ENCODE measurements at places on chromosomes 13 and 19.

DNA sequence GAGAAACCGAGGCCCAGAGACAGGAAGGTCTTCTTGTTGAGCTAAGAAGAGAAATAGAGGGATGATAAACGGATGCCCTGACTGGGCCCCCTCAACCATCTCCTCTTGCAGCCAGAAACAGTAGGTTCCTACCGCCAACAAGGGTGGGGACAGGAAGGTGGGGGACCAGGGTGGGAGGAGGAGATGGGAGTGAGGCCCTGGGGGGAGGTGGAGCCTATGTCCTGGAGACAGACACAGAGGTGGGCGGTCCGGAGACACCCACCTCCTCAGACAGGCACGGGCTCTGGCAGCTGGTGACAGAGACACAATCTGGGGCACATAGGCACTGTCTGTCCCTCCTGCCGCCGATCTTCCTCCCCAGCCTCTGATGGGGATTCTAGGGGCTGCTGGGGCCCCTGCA lies 16.9 kb downstream of the GADD45B start:
- DNase-seq = no peak

DNA sequence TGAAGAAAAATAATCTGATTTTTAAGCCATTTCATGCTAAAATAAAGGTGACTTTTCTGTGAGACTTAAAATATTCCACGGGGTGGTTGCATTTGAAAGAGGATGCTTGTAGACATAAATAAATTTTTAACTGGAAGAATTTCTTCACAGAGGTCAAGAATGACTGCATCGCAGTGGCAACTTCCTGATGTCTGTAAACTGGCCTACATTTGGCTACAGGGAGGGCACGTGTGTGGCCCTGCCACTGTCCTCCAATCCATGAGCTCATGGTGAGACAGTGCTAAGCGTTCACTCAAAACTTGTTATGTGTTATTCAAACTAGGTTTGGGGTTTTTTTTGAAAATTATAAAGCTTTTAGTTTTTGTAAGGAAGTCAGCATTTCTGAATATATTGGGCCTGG lies 1089.3 kb downstream of the EFNB2 start:
- DNase-seq = no peak

GRCh38 chr19:45497791-45498190 lies 452 bp upstream of the PPM1N start:
- DNase-seq = no peak

DNA sequence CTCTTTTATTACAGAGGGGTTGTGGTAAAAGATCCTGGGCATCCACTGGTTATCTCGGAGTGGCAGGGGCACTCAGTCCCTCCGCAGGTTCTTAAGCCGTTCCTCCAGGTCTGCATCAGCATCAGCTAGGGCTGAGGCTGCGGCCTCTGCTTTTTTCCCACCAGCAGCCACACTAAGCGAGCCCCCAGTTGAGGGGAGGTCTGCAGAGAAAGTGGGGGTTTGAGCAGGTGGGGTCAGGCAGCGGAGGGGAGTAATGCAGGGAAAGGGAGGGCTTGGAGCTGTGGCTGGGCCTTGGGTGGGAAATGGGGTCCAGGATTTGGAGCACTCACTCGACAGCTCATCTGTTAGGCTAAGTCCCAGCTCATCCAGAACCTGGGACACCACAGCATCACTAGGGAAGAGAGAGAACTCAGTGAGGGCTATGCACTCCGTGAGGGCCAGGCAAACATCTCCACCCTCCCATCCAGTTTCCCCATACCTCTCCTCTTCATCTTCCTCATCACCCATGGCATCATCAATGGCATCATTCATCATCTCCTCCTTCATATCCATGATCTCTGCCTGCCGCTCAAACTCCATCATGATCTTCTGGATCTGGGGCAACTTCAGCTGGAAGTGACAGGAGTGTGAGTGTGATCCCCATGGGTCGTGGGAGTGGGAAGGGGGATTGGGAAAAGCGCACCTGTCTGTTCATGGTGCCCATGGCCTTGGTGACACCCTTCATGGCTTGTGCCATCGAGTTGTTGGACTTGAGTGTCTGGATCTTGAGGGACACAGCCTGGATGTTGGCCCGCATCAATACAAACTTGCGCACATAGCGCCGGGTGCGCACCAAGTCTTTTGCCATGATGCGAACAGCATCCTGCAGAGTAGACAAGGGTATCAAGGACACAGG lies 3.1 kb downstream of the CHMP2A start:
- no peak for DNase-seq

DNA sequence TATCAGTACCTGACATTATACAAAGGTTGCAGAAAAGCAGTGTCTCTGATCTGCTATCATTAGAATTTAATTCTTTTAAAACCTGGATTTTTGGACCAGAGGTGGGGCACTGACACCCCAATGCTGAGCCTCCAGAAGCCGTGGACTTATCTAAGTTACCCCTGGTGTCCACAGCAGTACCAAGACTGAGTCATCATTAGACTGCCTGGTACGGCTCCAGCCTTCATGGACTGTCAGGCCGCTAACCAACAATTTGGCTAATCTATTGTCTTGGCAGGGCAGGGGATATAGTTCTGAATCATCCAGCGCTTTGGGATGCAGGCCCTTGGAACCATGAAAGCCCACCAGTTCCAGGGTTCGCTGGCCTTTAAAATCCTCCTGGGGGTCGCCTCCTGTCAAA lies 78.3 kb downstream of the TSHZ3 start:
- DNase-seq = no peak

GRCh38 chr13:46526100-46526735 lies 26.8 kb upstream of the LRCH1 start:
- no peak for DNase-seq

DNA sequence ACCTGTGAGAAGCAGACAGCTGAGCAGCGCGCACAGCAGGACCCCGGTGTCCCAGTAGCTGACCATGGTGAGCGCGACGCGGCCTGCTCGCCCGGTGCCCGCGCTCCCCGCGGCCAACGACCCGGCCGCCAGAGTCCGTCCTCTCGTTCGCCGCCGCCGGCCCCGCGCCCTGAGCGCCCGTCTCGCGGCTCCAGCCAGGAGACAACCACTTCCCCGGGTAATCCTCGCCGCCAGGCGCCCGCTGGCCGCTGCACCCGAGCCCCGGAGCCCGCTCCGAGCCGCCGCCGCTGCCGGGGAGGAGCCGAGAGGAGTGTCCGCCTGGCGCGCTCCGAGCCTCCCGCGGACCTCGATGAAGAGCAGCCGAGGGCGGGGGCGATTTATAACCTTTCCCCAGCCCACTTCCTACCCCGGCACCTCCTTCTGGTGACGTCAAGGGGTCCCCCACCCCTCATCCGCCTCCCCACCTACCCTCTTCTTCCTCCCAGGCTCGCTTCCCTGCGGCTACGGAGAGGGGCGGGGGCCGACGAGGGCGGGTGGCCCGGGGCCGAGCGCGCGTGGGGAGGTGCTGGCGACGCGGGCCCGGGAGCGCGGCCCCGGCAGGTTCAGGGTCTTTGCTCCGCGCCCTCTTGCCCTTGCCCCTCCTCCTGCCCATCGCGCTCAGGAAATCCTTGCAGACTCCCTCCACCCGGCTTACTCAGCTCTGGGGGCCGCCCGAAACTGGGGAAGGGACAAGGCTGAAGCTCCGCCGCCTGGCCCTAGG lies at the start of gene FLT1:
Gene FLT1 (minus strand): TSS at position 351 of the 760 bp plus-strand sequence. CDS start 285 bp downstream, at position 66.
- no peak for DNase-seq

GRCh38 chr13:95406176-95406575 lies 104.9 kb upstream of the ABCC4 start:
- no peak for DNase-seq

GRCh38 chr13:28327373-28328270 lies 167.3 kb downstream of the FLT1 start:
- no peak for DNase-seq

DNA sequence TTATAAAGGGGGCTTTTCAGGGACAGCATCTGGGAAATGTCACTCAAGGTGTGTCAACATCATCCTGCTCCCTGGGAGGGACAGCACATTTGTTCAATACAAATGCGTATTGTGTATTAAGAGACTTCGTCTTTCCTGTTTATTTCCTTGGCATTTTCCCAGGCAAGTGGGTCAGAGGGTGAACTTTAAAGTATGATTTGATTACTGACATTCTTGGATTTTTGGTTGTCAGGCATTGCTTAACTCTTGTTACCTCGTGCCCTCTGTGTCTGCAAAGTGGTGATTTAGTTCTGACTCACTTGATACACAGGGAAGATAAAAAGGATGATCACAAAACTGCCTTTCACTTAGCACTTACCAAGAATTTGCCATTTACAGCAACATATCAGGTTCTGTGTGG lies 292.7 kb downstream of the SUCLA2 start:
- DNase-seq = no peak
